ENCODE measurements at places on chromosomes 4 and X.
A peak's percentile ranks its signal among the peaks of the same experiment; 100 is the strongest.

- DNase-seq, result no peak
These were observed 6.8 kb upstream of the TBC1D19 start for GRCh38 chr4:26577066-26577465.

DNA sequence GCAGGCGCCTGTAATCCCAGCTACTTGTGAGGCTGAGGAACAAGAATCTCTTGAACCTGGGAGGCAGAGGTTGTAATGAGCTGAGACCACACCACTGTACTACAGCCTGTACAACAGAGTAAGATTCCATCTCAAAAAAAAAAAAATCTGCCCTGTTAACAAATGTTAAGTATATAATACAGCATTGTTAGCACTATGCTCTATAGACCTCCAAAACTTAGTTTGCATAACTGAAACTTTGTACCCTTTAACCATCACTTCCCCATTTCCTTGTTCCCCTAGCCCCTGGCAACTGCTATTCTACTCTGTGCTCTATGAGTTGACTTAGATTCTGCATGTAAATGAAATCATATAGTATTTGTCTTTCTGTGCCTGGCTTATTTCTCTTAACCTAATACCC lies 76.7 kb downstream of the TAB3 start:
- DNase-seq, result no peak

DNA sequence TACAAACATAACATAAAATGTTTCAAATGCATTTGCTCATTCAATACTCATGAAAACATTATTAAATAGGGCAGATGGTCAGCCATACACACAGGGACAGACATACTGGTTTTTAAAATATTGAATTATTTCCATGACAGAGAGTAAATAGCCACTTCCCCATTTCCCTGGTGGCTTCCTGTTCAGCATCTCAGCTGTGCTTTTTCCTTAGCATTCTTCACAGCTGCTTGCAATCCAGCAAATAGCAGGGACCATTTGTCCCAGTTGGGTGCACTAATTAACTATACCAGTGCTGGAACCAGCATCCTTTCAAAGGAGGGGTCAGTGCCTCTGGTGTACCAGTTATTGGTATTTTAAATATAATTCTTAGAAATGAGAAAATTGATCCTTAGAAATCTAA lies 964.7 kb downstream of the RAB28 start:
- no peak for DNase-seq

DNA sequence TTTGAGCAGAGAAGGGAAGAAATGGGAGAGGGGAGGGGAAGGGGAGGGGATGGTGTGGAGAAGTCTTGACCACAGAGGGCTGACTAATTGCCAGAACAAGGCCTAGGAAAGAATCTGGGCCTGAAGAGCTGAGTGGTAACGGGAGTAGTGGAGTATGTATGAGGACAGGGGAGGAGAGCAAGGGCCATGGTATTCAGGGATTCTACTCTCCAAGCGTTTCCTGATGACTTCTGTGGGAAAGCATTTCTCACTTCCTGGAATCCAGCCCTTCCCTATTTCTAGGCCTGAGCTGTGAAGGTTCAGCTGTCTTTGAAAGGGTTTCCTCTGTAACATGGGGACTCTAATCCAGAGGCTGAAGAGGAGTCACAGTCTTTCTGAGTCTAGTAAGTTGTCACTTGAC lies 19.7 kb upstream of the SOX3 start:
- no peak for DNase-seq

DNA sequence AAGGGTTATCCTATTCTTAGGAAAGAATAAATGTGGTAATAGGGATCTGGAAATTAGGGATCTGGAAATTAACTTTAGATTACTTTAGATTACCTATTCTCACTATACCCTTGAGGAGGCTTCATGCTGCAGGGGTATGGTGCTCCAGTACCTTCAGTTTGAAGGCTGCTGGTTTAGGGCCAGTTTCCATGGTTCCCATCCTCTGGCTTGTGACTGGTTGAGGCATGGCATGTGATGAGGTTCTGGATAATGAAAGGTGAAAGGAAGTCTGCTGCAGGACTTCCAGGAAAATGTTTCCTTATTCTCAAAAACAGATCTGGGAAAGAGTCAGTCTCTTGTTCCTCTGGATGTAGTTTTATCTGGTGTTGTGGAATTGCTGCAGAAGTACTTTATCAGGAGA lies 25.9 kb downstream of the FRAS1 start:
- no peak for DNase-seq

DNA sequence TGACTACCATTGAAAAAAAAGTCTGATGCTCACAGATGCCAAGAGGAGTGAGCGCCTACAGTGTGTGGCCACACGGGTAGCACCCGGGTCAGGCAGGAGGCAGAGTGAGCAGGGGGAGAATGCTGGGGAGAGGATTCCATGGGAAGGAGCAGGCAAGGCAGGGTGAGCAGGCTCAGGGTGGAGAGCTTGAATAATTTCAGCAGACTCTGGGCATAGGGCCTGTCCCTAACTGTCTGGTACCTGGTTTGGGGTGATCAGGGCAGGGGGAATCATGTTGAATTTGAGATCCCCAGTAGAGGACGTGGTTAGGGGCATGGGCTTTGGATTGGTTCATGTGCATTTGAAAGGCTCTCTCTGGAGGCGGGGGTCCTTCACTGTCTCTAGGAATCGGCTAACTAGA lies 51.2 kb upstream of the TLR3 start:
- no peak for DNase-seq

DNA sequence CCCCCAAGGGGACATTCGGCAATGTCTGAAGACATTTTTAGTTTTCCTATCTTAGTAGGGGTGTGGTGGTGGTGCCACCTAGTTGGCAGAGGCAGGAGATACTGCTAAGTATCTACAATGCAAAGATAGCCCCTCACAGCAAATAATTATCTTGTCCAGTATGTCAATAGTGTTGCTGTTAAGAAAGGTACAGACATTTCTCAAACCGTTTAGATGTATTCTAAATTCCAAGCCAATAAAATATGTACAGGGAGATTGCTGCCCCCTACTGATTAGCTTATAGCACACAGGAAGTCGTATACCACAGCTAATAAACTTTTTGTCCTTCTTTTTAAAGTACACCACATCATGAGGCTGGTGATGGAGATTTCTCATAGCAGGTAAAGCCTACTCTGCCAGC lies 260.5 kb downstream of the TMA16 start:
- DNase-seq, result peak; percentile 18

DNA sequence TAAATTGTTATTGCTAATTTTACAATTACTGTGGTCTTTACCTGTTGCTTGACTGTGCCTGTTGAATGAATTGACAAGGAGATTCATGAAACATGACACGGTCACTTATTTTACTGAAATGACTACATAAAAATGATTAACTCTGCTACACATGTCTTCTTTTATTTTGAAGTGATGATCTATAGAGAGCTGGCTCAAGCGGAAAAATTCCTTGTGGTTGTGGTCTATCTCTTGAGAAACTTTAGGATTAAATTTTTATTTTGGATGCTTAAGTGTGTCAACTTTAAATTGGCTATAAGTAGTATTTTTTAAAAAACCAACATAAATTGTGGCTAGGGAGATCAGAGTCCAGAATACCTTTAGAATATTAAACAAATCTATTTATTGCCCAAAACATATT lies 131.8 kb upstream of the PITX2 start:
- DNase-seq, result no peak

GRCh38 chrX:121161501-121161933 lies 114.1 kb downstream of the GLUD2 start:
- no peak for DNase-seq

- no peak for DNase-seq
These were observed 13.0 kb downstream of the DKC1 start for GRCh38 chrX:154775419-154776349.

DNA sequence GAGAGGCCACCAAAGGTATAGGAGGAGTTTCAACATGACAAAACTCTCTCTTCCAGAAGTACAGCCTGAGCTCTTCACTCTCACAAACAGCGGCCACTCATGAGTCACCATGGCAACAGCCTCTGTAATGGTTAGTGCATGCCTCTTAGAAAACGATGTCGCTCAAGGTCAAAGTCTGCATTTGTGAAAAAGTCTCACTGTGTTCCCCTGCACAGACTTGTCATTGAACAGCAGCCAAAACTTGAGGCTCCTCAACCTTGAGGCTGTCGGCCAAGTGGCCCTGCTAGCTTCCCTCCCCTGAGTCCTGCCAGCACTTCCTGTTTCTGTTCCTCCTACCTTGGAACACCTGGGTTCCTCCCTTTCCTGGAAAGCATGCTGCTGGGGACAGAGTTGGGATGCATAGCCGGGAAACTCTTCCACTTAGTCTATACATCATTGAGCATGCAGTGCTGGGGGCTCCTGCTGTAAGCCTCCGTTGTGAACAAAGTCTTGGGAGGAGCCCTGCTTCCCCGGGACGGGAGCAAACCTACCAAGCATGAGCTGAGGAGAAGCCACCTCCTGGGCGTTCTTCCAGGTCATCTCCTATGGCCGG lies 66.6 kb downstream of the ING2 start:
- no peak for DNase-seq

GRCh38 chr4:172842779-172843178 lies 325.8 kb upstream of the GALNT7 start:
- no peak for DNase-seq

DNA sequence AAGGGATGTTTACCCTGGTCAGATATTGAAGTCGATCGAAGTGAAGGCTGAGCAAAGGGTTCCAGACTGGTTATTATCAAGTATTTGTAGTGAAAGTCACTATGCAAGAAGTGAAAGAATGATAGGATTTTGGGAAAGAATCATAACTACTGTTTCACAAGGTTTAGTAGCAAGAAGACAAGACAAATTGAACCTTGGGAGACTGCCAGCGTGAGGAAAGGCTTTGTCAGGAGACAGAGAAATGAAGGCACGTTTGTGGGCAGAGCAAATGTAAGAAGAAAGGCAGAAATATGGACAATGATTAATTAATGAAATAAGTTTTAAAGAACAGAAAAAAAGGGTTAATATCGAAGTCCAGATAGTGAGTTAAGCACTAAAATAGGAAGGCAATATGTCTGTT lies 456.8 kb downstream of the TRIML1 start:
- DNase-seq, result no peak

GRCh38 chr4:98639523-98639922 lies 18.9 kb downstream of the TSPAN5 start:
- peak; percentile 40 for DNase-seq

DNA sequence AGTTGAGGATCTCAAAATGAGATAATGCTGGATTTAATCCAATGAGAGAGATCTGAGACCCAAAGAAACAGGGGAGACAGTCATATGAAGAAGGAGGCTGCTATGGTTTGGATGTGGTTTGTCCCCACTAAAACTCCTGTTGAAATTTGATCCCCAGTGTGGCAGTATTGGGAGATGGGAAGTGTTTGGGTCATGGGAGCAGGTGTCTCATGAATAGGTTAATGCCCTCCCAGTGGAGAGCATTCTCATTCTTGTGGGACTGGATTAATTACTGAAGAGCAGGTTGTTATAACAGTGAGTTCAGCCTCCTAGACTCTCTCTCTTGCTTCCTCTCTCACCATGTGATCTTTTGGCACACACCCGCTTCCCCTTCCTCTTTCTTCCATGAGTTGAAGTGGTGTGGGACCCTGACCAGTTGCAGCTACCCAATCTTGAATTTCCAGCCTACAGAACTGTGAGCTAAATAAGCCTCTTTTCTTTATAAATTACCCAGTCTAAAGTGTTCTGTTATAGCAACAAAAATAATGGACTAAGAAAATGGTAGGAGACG lies 70.3 kb downstream of the PPEF2 start:
- DNase-seq, result no peak
